ENCODE measurements at places on chromosomes 5 and 9.

- no peak for DNase-seq
Measured at GRCh38 chr5:71681296-71681695, 37.8 kb upstream of the CARTPT start.

- DNase-seq: no peak
Measured at GRCh38 chr9:107751567-107752210, 262.1 kb upstream of the KLF4 start.

- DNase-seq: no peak
Measured at GRCh38 chr9:22056402-22056801, 47.3 kb upstream of the CDKN2B start.

GRCh38 chr5:1801967-1802295 lies 724 bp downstream of the NDUFS6 start:
- DNase-seq: no peak

- no peak for DNase-seq
Measured at GRCh38 chr9:93123561-93124283, 10.3 kb downstream of the NINJ1 start.

DNA sequence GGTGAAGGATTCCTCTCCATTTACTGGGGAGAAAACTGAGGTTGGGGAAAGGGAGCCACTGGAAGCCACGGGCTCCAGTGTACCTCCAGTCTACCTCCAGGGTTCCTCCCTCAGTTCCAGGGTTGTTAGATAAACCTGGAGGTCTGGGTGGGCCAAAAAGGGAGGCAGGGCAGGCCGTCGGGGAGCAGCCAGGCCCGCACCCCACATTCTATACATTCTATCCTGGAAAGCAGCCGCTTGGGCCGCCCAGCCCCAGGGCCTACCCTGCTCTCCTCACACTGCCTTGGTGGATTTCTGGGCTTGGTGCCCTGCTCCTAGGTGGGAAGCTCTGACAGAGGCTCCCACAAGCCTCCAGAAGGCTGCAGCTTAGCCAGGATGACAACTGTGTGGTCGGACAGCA lies 18.1 kb upstream of the SUSD3 start:
- DNase-seq: no peak

DNA sequence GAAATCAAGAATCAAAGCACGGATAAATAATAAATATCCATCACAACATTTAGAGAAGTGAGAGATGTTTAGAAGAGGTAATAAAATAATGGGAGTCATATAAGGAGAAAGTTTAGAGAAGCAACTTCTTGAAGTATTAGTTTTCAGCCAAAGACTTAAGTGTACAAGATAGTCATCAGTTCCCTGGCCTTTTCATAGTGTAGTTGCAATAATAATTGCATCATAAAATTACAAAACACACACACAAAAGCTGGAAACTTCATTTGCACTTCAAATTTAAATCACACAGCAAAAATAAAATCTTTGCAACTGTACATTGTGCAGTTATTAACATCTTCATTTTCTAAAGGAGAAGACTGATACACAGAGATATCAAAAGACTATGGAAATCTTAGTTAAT lies 319.1 kb upstream of the RGMB start:
- no peak for DNase-seq

DNA sequence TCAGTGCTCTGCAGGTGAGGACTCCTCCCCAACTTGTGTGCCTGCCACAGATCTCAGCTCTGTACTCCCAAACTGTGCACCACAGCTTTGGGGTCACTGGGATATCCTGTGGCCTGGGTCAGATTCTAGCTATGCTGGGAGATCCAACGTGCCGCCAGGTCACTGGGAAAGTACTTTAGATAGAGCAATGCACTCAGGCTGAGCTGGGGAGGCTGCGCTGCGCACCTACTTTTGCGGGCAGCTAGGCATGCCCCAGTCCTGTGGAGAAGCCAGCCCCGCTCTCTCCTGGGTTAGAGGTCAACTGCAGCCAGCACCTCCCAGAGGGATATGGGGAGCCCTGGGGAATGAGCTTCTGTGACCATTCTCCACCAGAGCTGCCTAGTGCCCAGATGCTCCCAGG lies 552.1 kb upstream of the CDH9 start:
- DNase-seq: no peak

DNA sequence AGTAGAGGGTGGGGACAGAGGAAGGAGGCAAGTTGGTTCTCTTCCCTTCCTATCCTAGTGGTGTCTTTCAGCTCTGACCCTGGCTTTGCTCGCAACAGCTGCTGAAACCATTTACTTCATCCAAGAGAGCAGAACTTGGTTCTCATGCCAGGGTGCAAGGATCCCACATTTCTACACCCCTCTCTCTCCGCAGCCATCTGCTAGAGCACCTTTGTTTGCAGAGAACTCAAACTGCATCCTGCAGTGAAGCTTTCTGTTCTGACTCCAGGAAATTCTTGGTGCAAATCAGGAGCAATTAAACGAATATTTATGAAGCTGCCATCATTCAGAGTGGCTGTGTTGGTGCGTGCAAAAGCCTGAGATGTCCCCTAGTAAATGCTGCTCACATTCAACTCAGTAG lies 31.9 kb downstream of the NEUROG1 start:
- DNase-seq: no peak

DNA sequence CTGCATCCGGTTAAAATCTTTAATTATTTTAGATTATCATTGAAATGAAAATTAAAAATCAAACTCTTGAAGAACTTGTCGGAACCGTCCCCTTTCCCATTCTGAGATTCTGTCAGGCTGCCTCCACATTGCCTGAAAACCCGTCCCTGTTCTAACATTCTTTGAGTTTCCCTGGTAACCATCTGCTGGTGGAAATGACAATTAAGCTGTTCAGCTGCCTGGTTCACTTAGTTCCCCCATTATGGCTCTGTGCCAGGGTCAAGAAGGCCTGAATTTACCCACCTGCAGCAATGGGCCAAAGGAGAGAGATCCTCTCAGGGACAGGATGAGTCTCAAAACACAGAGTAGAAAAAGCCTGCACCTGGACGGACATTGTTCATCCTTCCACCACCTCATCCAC lies 11.8 kb upstream of the TCOF1 start:
- DNase-seq: no peak

- no peak for DNase-seq
Measured at GRCh38 chr9:942805-943580, 33.5 kb upstream of the DMRT3 start.

DNA sequence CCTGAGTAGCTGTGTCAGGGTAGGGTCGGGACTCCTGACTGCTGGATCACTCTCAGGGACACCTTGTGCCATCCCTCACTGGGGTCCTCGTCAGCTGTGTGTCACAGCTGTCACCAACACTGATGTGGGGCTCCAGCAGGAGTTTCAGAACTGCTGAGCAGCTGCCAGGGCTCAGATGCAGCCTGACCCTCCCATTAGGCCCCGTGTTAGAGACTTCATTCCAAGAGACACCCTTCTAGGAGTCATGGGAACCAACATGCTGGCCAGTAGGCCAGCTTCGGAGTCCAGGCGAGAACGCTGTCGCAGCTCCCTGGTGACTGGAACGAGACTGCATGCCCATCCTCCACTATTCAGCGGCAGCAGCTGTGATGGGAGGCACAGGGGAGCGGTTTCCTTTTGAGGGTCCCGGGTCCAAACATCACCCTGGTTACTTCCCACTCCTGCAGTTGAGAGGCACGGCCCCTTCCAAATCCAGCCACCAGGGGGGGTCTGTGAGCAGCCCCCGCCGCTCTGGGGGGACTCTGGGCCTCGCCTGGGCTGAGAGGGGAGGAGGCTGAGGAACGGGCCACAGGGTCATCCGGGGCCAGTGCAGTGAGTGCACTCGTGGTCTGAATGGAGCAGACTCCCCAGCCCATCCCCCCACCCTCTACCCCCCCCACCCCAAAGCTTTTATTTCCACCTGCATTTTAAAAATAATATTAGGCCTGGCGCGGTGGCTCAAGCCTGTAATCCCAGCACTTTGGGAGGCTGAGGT lies 12.6 kb upstream of the TCF7 start:
- DNase-seq: peak; percentile 66

GRCh38 chr9:91760906-91761305 lies 189.1 kb downstream of the ROR2 start:
- no peak for DNase-seq

DNA sequence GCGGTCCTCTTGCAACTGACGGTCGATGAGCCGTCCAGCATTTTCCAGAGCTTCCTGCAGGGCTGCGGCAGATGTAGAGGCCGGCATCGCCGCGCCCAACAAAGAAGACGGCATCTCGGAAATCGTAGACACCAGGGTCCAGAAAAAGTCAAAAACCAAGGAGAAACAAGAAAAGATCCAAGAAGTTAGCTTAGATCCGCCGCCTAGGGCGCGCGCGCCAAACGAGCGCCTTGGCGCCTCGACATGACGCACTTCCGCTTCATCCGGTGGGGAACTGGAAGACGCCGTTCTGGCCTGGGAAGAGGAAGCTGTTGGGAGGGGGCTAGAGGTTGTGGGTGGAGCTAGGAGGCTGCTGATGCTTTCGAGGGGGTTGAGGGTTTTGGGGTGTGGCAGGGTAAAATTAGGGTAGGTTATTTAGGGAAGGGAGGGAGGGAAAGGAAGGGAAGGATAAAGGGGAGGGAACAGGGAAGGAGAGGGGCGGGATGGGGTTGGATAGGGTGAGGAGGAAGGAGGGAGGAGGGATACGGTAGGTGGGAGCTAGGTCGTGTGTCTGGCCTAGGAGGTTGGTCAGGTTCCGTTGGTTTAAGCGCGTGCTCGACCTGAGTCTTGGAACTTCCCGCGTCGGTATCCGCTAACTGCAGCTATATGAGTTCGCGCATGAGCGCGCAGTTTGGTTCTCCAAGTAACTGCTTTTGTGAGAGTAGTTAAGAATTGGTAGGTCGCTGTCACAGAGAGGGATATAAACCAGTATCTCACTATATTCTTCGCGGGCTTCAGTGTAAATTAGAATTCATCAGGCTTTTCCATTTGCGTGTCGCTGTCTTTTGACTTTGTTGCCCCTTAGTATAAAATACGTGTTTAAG lies at the start of gene NUP155:
Gene NUP155 (minus strand): TSS at position 243 of the 863 bp plus-strand sequence. CDS start 129 bp downstream, at position 114.
- DNase-seq: peak; percentile 82

All from stimulated activated CD8-positive, alpha-beta memory T cell treated with anti-CD3 and anti-CD28 coated beads, Interleukin-4, amount 100 ng/mL, for 24 hours (primary cell).